Activated T-helper 1 cell treated with anti-CD3 and anti-CD28 coated beads, Interleukin-12 subunit alpha, Interleukin-12 subunit beta, Interleukin-2, Interleukin-4 antibody, amounts not matched to agents 30 ng/mL and 10 ng/mL and 1 ng/mL, durations not matched to agents 14 hours and 24 hours and 36 hours (primary cell): ENCODE measurements at places on chromosomes 1 and 21. TPM values are rescaled to one million over a fixed set of nuclear protein-coding genes. Genes with fewer than 3 reads are reported as not detected.

Gene EVA1C
- total RNA-seq, result 6.2 and 7.6 TPM in 2 replicates

Gene ZNF436
- 4.6 TPM in 2 replicates for total RNA-seq

Gene CHIA
- total RNA-seq, result not detected in 2 replicates

Gene PADI3
- total RNA-seq, result not detected in 2 replicates

Gene F5
- total RNA-seq, result 58.0 and 58.2 TPM in 2 replicates

Gene AIRE
- total RNA-seq, result not detected in 2 replicates

Gene SPRR2E
- not detected in 2 replicates for total RNA-seq

Gene GJA9
- total RNA-seq, result not detected in 2 replicates

Gene CD247
- total RNA-seq, result 237 and 238 TPM in 2 replicates

Gene LDLRAD2
- total RNA-seq, result not detected in 2 replicates

Gene AK5
- 0.39 TPM in 1 of 2 replicates, not detected in the other for total RNA-seq

Gene C1QTNF12
- total RNA-seq, result 2.2 and 4.1 TPM in 2 replicates

Gene CPLANE2
- total RNA-seq, result 3.8 and 4.1 TPM in 2 replicates

Gene FAM72B
- 24.3 and 26.1 TPM in 2 replicates for total RNA-seq

Gene DYRK3
- 22.1 and 23.3 TPM in 2 replicates for total RNA-seq

Gene SH3BGR
- 0.73 and 1.7 TPM in 2 replicates for total RNA-seq

Gene TMPRSS15
- not detected in 2 replicates for total RNA-seq

Gene ZZZ3
- 41.8 and 47.8 TPM in 2 replicates for total RNA-seq
